ENCODE measurements at places on chromosomes 16 and 17.

DNA sequence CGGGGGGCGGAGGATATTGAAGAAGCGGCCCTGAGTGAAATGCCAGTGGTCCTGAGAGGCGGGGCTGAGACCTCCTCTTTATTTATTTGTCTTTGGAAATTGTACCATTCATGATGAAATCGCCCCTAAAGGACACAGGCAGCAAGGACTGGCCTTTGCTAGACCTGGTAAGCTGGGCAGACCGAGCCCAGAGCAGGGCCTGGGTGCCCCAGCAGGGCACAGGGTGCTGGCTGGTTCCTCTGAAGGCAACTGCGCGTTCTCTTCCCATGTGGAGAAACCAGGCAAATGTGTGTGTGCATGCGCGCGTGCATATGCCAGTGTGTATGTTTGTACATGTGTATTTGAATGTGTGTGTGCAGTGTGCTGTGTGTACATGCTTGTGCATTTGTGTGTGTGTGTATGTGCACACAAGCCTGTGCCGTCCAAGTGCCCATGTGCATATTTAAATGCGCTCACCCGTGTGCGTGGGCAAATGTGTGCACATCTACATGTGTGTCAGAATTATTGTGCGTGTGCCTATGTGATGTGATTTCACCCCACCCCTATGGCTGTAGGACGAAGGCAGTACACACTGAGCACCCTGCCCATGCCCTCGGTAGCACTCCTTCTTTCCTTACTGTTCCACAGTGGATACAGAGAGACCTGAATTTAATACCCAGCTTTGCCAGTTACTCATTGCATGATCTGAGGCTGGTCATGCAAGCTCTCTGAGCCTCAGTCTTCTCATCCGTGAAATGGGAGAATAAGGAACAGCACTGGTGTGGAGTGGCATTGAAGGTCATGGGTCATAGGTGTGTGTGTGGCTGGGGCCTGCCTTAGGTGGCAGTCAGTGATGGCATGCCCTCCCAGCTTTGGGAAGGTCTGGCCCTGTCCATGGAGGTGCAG, 105.2 kb downstream of the CMIP start:
- DNase-seq, result no peak

DNA sequence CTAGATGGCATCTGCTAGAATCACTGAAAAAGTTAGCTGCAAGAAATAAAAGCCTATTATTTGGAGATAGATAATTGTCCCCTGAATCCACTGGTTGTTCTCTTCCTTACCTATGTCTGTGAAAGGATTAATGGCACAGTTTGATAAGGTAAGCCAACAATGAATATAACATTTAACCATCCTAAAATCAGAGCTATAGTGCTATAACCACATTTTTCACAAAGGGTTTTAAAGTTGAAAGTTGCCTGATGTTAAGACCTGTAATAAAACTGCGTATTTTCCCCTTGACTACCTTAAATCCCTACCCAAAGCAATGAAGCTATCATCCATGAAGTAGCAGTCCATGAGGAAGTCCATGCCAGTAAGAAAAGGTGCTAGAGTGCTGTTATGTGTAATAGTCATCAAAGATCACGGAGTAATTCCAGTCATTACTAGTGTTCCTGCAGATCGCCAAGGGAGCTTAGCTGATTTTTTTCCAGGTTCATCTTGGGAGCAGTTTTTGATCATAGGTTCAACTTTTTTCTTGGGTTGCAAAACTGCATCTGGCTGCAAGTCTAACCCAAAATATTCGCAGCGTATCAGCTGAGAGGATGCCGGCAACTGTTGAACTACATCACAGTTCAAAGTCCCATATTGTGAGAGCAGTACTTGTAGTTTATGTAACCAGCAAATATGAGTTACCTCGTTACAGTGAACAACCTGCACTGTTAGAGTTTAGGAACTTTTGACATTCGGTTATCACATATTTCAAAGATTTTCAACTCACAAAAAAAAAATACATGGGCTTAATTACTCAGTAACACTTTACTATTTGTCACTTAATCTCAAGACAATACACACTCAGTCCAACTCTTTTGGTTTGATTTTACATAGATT, 18.2 kb upstream of the RSL1D1 start:
- DNase-seq, result no peak

GRCh38 chr17:59778996-59779395, 71.5 kb downstream of the VMP1 start:
- no peak for DNase-seq

GRCh38 chr17:28655160-28655559, 6.5 kb downstream of the SDF2 start:
- no peak for DNase-seq

DNA sequence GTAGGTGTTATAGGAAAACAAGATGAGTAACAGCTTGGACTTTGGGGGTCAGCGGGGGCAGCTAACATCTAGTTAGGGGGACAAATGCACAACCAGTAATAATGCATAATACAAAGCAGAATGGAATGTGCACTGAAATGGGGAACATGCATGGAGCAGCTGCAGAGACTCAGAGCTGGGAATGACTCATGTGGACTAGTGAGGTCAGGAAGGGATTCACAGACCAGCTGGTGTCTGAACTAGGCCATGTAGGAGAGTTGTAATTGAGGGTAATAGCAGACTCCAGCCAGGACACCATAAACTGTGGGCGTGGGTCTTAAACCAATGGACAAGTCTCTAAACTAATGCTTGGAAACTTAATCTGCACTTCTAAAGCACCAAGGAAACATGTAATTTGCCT, 176.8 kb upstream of the ASIC2 start:
- no peak for DNase-seq

DNA sequence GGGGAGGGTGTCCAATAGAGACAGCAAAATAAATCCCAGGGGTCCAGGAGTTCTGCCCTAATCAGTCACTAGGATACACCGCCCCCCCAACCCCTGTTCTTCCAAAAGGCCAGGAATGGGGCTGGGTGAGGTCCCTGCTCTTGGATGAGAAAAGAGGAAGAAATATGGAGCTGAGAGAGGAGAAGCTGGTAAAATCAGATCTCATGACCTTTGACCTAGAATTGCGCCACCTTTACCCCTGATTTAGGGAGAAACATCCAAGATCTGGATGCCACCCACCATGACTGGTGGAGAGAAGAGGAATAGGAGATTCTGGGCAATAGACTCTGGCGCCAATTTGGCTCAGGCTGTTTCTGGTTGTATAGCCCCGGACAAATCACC, 707 bp upstream of the CACNB1 start:
- no peak for DNase-seq

GRCh38 chr17:47649972-47650524, 329 bp downstream of the KPNB1 start:
- no peak for DNase-seq

GRCh38 chr17:4634976-4635375, 6.5 kb downstream of the ALOX15 start:
- no peak for DNase-seq

DNA sequence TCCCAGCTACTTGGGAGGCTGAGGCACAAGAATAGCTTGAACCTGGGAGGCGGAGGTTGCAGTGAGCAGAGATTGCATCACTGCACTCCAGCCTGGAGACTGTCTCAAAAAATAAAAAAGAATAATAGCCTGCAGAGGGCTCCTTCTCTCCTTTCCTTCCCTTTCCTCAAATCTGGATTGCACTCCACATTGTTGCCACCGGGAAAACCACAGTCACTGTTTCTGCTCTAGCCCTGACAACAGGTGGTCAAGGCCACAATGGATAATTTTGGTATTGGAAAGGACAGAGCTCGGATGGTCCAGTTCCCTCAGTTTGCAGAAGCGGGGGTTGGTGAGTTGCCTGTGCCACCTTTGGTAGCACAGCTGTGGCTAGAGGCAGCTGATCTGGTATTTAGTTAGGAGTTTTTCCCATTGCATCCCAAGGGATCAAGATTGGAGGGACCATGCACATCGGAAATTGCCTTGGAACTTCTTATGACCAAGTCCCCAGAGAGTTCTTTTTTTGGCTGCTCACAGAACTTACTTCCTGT, 44.7 kb upstream of the PRSS54 start:
- no peak for DNase-seq

DNA sequence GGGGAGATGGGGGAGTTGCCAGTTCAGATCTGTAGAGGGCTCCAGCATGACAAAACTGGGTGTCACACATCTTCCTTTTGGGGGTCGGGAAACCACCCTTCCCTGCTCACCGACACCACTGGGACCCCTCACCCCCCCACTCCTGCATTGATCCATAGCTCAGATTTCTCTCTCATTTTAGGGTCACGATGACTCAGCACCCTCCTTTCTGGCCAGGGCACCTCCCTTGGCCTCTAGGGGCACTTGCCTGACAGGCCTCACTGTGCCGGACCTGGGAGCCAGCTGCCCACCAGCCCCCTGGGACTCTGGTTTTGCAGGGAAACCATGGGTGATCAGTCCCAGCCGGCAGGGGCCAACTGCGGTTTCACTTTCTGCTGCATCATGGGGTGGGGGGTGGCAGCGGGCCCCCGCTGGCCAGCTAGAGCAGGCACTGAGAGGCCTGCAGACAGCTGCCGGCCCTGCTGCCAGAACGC, 239.4 kb downstream of the MRTFB start:
- no peak for DNase-seq

All from hematopoietic multipotent progenitor cell treated with erythropoietin and hydrocortisone succinate and interleukin-3 and kit ligand, for 8 days (in vitro differentiated cells).